ENCODE measurements at places on chromosomes 4 and X. TPM values are rescaled to one million over a fixed set of nuclear protein-coding genes. Genes with fewer than 3 reads are reported as not detected.

The IL21 gene
- total RNA-seq: not detected

The RFC1 gene
- total RNA-seq: 43.8 TPM

The SYTL5 gene
- 0.05 TPM for total RNA-seq

The NPY2R gene
- not detected for total RNA-seq

The NPY1R gene
- total RNA-seq: not detected

The HEPH gene
- 1.5 TPM for total RNA-seq

All from mammary microvascular endothelial cell (primary cell).